Renal cortex interstitium (tissue), 15 donors: ENCODE measurements at places on chromosomes 6 and 20. TPM values are rescaled to one million over a fixed set of nuclear protein-coding genes. Genes with fewer than 3 reads are reported as not detected.

The AAR2 gene
- polyA plus RNA-seq = 44.1 TPM

GRCh38 chr20:45946149-45946970 lies 11.9 kb downstream of the PCIF1 start:
- DNase-seq = no peak

- no peak for DNase-seq
Measured at GRCh38 chr6:166258854-166259276, 49.3 kb downstream of the PRR18 start.

The SLPI gene
- 1.3 TPM for polyA plus RNA-seq

DNA sequence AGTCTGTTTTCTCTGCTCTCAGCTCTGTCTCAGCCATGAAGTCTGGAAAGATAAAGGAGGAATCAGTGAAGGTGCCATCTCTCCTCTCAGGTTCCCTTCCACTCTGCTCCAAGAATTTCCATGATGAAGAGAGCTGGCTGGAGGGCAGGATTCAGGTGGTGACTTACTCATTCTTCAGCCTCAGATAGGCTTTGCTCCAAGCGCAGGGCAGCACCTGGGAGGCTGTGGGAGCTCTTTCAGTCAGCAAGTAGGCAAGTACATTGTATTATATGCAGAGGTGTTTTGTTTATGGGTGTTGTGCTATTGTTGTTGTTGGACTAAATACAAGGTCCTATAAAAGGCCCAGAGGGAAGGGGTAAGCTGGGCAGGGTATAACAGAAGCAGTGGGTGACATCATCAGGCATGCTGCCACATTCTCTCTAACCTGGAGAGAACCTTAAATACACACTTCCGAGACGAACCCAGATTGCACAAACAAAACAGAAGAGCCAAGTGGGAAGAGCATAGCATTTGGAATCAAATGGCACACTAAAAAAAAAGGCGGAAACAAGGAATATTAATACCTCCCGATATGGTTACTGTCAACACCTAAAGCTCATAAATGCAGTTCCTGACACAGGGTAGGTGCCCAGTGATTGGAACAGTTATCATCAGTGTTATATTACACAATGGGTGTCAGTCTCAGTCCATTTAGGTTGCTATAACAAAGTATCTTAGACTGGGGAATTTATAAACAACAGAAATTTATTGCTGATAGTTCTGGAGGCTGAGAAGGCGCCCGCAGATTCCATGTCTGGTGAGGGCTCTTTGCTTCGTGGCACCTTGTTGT lies 14.5 kb upstream of the PSMG4 start:
- no peak for DNase-seq

GRCh38 chr6:119076173-119076572 lies 2.3 kb downstream of the FAM184A start:
- no peak for DNase-seq

The LY6G6C gene
- 0.26 TPM for polyA plus RNA-seq

- no peak for DNase-seq
Measured at GRCh38 chr20:44188752-44189151, 1.8 kb upstream of the JPH2 start.
